Effector memory CD4-positive, alpha-beta T cell (primary cell): ENCODE measurements at places on chromosomes 1 and 21.
A peak's percentile ranks its signal among the peaks of the same experiment; 100 is the strongest.

- H3K4me1 ChIP-seq, result no peaks in the 10 kb centered on the region
- peaks cover 50% of the 10 kb centered on the region for H3K36me3 ChIP-seq
- no peak overlapping the region for H3K27ac ChIP-seq
- no peak overlapping the region for H3K4me3 ChIP-seq
- no peaks in the 10 kb centered on the region for H3K27me3 ChIP-seq
- DNase-seq, result no peak
These were observed 25.6 kb downstream of the AK2 start for GRCh38 chr1:33010932-33011731.

GRCh38 chr1:229059671-229060539 is 211.0 kb upstream of the RAB4A start:
- H3K4me1 ChIP-seq, result peaks cover 28% of the 10 kb centered on the region
- H3K36me3 ChIP-seq, result no peaks in the 10 kb centered on the region
- H3K4me3 ChIP-seq, result no peak overlapping the region

- H3K4me1 ChIP-seq, result no peaks in the 10 kb centered on the region
- H3K27me3 ChIP-seq, result no peaks in the 10 kb centered on the region
- no peaks in the 10 kb centered on the region for H3K36me3 ChIP-seq
- DNase-seq, result no peak
These were observed 536.4 kb downstream of the DPYD start for GRCh38 chr1:97384294-97384968.

DNA sequence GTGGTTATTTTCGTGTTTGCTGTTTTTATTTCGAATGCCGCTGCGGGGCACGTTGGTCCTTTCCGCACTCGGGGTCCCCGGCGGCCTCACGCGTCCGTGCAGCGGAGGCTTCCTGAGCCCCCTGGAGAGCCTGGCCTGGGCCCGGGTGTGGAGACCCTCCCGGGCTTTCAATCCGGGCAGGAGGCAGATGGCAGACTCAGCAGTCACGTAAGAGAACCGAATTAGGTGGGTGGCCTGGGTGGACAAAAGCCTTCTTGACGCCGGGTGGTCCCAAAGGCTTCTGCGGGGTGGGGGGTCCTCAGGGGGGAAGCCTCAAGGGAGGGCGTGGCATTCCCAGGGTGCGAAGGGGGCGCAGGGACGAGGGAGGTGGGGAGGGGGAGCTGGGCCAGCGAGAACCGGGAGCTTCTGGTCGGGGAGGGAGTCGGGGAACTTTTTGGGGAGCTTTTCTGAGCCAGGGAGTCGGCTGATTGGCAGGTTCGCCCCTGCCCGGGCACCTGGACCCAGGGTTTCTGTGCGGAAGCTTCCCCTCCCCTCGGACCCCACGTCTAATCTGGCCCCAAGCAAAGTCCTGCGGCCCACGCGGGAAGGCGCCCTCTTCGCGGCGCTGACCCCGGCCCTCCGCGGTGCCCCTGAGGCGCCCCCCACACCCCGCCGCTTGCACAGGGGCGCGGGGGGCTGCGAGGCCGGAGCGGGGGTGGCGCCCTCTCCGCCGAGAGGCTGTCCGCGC is 1.3 kb upstream of the HES4 start:
- no peak for DNase-seq
- H3K4me3 ChIP-seq, result peak overlapping the region; percentile 45
- peaks cover 51% of the 10 kb centered on the region for H3K4me1 ChIP-seq
- H3K27ac ChIP-seq, result no peak overlapping the region
- H3K36me3 ChIP-seq, result no peaks in the 10 kb centered on the region

DNA sequence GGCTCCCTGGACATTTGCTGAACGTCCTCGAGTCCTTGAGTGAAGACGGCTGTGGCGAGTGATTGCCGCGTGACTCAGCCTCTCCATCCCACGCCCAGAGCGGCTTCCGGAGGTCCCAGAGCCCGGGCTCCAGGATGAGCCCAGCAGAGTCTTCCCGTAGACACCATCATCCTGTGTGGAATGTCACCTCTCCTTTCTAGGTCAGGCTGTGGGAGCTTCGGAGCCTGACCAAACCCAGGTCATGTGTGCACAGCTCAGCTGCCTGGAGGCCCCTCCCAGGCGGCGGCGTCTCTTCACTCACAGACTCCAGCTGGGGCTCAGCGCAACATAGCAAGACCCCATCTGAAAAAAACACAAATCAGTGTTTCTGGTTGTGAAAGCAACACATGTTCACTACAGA is 38.2 kb downstream of the PRKCZ start:
- no peak for DNase-seq
- H3K36me3 ChIP-seq, result peaks cover 4% of the 10 kb centered on the region
- no peak overlapping the region for H3K4me3 ChIP-seq
- no peaks in the 10 kb centered on the region for H3K4me1 ChIP-seq
- H3K27ac ChIP-seq, result no peak overlapping the region

GRCh38 chr1:40256401-40257084 is 1.5 kb upstream of the ZMPSTE24 start:
- peak overlapping the region; percentile 70 for H3K4me3 ChIP-seq
- H3K4me1 ChIP-seq, result peaks cover 3% of the 10 kb centered on the region
- DNase-seq, result no peak
- H3K27me3 ChIP-seq, result no peaks in the 10 kb centered on the region
- H3K27ac ChIP-seq, result no peak overlapping the region
- peaks cover 11% of the 10 kb centered on the region for H3K36me3 ChIP-seq

- H3K27me3 ChIP-seq, result no peaks in the 10 kb centered on the region
- H3K4me1 ChIP-seq, result no peaks in the 10 kb centered on the region
These were observed 60.5 kb downstream of the NEGR1 start for GRCh38 chr1:72221811-72222210.
